Activated T-cell treated with anti-CD3 and anti-CD28 coated beads, Interleukin-2, amount 50 U/mL, for 4 hours (primary cell): ENCODE measurements at places on chromosomes 1 and 21. TPM values are rescaled to one million over a fixed set of nuclear protein-coding genes. Genes with fewer than 3 reads are reported as not detected.
A peak's percentile ranks its signal among the peaks of the same experiment; 100 is the strongest.

DNA sequence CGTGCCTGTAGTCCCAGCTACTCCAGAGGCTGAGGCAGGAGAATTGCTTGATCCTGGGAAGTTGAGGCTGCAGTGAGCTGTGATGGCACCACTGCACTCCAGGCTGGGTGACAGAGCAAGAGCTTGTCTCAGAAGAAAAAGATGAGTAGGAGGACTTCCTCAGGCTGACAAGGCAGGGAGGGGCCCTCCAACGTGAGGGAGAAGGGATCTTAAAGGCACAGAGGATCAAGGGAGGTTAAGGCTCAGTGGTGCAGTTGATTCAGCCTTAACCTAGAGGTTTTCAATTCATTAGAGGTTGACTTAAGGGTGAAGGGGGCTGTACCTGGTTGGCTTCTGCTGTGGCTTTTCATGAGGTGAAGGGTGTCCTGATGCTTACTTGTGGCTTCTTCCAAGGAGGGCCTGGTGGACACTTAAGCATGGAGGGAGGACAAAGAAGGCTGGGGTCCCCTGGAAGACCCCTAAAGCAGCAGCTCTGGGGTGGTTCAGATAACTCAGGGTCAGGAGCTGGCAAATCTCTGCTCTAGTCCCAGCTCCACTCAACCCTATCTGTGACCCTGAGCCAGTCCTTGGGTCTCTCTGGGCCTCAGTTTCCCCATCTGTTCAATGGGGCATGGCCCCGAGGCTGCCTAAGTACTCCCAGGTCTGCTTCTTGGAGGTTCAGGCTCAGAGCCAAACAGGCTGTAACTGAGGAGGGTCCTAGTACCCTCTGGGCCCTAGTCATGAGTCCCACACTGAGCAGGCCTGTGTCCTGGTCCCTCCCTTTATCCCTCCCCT, 6.3 kb downstream of the EXTL1 start:
- DNase-seq: no peak

DNA sequence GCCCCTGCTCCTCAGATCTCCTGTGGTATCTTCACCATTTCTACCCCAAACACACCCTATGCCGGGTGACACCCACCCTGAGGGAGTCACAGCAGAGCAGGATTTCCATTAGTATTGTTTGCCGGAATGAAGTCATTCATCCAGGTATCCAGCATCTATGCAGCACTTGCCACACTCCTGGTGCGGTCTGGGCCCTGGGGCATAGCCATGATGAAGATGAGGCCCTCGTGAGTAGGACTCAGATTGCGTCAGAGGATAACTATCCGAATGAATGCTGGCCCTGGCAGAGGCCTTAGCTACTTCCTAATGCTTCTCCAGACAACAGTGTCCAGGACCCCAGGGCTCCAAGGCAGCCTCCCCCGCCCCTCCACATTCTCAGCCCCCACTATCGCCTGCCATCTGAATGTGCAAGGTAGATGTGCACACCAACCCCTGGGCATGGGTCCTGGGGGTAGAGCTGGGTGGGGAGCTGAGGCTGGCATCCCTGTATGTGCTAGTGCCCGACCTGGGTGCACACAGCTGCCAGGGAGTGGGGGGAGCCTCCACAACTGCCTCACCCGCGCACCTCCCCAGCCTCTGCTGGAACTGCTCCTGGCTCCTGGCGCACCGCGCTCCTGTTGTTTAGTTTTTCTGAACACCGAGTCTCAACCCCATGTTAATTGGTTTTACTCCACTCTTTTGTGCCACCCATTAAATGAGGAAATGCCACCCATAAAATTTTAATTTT, 25.5 kb upstream of the ZC3H12A start:
- no peak for DNase-seq

GRCh38 chr21:19695796-19696195, 1292.2 kb upstream of the TMPRSS15 start:
- no peak for DNase-seq

DNA sequence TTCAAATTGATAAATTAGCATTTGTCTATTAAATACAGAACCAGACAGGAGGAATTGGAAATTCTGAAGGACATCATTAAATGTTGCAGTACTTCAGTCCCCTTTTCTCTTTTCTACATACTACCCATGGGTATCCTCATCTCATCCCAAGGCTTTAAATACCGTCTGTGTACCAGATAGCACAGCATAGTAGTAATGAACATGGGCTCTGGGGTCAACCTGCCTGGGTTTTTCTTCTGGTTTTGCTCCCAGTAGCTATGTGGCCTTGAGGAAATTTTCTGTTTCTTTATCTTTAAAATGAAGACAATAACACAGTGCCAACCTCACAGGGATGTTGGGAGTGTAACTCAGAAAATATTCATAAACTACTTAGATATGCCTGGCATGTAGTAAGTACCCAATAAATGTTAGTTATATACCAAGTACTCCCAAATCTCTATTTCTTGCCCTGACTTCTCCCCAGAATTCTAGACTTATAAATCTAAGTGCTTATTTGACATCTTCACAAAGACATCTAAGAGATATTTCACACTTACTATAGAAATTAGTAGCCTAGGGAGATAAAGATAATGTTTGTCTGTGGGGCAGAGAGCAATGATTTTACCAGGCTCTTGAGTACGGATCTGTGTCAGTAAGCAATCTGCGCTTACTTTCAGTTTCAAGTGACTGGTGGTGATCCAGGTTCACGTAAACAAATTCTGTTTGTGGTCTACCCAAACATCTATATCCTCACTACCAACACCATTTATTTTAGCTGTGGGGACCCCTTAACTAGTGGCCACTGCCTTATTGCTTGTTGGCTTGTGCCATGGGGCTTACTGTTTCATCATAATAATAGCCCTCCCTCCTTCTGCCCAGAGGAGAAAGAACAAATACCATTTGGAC, 37.3 kb downstream of the VANGL2 start:
- DNase-seq: no peak

GRCh38 chr1:167863921-167864279, 50.0 kb downstream of the ADCY10 start:
- no peak for DNase-seq

DNA sequence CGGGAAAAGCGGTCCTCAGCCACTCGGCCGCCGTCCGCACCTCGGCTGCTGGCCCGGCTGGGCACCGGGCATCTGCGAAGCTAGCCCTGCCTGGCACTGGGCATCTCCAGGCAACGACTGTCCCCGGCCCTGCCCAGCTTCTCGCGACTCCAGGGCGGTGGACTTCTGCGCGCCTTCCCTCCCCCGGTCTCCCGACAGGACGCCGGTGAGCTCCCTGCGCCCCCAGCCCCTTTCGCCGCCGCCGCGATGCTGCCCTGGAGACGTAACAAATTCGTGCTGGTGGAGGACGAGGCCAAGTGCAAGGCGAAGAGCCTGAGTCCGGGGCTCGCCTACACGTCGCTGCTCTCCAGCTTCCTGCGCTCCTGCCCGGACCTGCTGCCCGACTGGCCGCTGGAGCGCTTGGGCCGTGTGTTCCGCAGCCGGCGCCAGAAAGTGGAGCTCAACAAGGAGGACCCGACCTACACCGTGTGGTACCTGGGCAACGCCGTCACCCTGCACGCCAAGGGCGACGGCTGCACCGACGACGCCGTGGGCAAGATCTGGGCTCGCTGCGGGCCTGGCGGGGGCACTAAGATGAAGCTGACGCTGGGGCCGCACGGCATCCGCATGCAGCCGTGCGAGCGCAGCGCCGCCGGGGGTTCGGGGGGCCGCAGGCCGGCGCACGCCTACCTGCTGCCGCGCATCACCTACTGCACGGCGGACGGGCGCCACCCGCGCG, 514 bp downstream of the FAM43B start:
- no peak for DNase-seq

DNA sequence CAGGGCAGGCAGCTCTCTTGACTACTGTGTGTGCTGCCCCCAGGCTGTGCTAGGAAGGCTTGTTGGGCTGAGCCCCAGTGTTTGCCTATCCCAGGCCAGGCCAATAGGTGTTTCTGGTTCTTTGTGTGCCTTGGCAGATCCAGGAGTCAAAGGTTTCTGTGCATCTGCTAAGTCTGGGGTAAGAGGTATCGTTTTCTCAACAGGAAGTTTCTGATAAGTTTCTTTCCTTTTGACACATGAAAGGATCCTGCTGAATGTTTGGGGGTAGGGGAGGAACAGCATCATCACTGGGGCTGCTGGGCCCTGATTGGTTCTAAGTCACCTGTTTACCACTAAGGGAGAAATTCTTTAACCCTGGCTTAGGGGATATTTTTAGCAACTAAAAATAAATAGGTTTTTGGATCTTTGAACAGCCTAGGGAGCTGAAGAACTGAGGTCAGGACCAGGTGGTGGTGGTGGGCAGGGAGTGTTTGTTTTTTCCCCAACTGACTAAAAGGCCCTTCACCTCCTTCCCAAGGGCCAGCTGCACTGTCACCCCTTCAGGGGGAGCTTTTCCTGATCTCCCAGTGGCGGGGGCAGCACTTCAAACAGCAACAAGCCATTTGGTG, 85.1 kb downstream of the KCNN3 start:
- peak; percentile 41 for DNase-seq

- DNase-seq: no peak
Measured at GRCh38 chr1:43835082-43836021, 98.2 kb upstream of the ARTN start.

GRCh38 chr1:183942933-183943693, 94.4 kb downstream of the COLGALT2 start:
- DNase-seq: no peak

DNA sequence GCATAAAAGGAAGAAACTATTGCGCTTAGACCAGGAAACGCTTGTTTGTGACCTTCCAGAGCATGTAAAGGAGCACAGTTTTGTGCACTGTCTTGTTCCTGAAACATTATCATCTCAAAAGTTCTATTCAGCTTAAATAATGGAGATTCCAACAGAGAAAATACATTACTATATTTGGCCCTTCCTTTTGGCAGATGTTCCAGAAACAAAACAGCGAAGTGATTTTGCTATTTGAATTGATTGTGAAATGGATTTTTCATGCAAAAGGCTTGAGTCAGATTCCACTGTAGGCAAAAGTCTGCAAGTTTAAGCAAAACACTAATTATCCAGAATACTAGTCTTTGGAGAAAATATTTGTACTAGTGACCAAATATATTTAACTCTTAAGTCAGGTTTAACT, 80.3 kb upstream of the PTBP2 start:
- no peak for DNase-seq

- DNase-seq: no peak
Measured at GRCh38 chr21:44496564-44497550, 41.5 kb downstream of the LRRC3 start.

GRCh38 chr1:101474039-101474665, 237.3 kb downstream of the S1PR1 start:
- DNase-seq: no peak

DNA sequence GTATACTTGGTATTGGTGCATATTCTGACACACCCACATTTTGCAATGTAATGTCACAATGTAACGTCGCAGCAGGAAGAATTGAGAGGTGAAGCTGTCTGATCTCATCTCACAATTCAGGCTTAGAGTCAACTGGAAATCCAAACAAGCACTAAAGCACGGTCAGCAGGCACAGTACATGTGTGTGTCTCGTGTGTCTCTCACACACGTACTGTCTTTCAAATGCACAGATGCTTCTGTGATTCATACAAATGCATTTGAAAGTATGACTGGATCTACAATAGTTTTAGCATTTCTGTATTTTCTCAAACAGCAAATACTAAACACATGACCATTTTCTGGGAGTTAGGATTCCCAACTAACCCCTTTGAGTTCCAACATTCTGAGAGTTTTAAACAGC, 26.9 kb downstream of the LBR start:
- no peak for DNase-seq

DNA sequence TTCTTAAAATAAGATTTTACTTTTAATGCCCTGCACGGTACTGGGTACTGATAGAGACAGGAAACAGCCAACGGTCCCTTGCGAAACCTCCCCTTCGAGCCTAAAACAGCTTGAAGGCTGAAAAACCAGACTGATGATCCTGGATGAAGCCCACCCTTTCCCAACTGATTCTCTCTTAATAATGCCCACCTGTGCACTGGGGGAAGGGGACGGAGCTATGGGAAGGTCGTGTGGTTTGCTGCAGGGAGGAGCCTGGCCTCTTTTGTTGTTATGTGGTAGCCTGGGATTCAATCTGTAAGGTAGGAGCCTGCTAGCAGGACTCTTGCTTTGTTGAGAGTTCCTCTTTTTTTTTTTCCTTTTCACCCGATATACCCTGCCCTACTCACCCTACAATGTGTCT, 25.6 kb downstream of the SAMSN1 start:
- DNase-seq: no peak

- DNase-seq: no peak
Measured at GRCh38 chr1:59008599-59009347, 224.9 kb upstream of the JUN start.

- DNase-seq: no peak
Measured at GRCh38 chr1:88890791-88891317, 513 bp downstream of the GTF2B start.

- no peak for DNase-seq
Measured at GRCh38 chr1:58231204-58231603, 315.3 kb downstream of the OMA1 start.

GRCh38 chr1:150015651-150016131, 5.2 kb upstream of the OTUD7B start:
- no peak for DNase-seq

- no peak for DNase-seq
Measured at GRCh38 chr1:210588946-210589345, 260.2 kb downstream of the HHAT start.

DNA sequence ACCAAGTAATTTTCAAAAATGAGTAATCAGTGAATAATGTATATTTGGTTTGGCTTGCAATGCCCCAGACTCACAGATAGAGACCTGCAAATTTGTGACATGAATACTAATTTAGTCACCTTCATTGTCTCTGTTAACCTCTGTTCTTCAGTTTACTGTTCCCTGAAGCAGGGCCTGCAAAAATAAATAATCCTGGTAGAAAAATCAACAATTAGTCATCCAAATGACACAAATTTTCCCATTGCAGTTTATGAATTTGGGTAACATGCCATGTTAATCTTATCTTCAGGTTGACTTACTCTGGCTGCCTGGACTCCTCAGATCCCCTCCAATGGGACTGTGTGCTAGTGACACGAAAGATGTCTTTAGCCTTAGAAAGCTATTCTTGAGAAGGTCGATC, 289.5 kb downstream of the PAPPA2 start:
- no peak for DNase-seq

DNA sequence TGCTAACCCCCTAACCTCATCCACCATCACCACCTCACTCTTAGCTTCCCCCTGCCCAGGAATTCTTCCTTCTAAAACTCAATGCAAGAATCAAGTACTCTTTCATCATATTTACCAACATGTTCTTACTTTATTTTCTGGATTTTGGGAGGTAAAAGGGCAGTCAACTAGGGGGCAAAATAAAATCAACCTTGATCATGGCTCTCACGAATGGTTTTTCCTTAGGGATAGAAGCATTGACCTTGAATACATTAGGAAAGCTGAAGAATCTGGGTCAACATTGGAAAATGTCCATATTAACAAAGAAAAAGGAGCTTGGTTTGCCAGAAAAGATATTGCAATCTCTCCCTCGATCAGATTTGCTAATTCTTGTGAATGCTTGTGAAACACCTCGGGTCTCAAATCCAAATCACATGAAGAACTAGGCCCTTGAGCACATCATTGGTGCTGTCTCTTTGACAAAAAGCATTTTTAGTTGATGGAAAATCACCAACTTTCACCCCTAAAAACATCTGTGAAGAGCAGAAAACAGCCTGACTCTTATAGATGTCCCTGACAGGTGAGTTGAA, 58.9 kb downstream of the ZC3H11B start:
- no peak for DNase-seq

HSD3B1 gene
- total RNA-seq: not detected

ACTL8 gene
- not detected for total RNA-seq

ADGRB2 gene
- total RNA-seq: 0.18 TPM

TNFRSF18 gene
- total RNA-seq: 212 TPM

CFHR1 gene
- not detected for total RNA-seq

GCSAML gene
- total RNA-seq: 0.37 TPM

DCDC2B gene
- total RNA-seq: not detected

CYP4A11 gene
- total RNA-seq: 0.30 TPM

HES3 gene
- total RNA-seq: not detected
